ENCODE measurements at places on chromosomes 6 and 20.
A peak's percentile ranks its signal among the peaks of the same experiment; 100 is the strongest.

DNA sequence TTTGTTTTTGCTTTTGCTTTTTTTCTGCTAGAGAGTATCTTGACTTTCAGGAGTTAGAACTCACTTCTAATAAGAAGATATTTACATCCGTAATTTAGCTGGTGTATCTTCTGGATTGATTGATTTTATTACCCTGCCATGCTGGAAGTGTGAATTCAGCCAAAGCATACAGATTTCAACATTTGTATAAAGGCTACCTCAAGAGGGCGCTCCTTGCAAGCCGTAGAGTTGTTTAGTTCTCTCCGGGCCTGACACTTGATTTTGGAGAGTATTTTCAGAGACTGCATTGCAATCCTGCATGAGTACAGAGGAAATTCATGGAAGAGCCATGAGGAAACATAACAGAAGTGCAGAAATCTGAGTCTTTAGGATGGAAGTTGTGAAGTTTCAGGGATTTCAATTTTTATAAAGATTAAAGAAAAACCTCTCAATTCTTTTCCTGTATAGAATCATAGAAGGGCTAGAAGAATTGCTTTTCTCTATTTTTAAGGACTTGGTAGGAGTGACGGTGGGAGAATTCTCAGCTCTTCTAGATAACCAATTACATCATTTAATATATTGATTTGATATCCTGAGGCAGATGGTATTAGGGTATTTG lies 66.7 kb upstream of the TIAM2 start:
- DNase-seq, result peak; percentile 66

DNA sequence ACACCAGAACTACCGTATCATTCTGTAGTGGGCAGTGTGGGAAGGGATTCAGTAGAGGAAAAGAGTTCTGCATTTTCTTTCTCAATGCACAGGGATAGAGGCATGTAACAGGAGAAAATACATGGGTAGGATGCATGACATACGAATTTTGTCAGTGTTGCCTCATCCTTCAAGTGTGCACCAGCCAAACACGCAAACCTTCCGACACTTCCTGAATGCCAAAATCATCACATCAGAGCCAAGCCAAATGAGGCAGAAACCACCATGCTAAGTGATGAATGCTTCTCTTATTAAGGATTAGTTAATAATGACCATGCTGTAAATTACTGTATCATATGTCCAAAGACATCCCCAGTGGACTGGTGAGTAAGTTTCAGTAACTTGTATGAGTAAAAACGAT lies 27.3 kb downstream of the RAMACL start:
- no peak for DNase-seq

DNA sequence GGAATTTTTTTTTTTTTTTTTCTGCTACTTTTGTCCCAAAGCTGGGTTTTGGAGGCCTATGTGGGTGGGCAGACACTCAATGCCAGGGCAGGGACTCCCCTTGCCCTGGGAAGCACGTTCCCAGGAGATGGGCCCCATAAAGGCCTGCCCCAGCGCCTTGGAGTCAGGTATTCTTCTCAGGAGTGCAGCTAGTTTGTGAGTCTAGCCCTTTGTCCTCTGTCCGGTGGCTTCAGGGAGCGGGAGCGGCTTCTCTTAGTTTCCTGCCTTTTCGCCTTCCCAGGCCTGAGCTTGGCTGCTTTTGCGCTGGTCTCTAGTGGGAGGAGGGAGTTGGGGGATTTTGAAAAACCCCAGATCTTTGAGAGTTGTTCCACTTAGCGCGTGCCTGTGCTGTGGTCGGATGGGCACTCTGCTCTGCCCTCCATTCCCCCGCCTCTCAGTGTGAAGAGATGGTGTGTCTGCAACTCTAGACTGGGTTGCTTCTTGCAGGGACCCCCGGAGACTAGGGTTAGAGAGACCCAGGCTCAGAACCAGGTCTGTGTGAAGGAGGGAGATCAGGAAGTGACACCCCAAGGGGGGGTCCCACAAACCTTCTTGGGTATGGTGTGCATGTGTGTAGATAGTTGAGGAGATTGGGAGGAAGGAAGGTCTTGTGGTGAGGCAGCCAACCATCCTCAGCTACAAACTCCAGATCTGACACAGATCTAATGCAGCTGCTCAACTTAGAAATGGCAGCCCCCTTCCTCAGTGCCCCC lies 1.3 kb downstream of the PLCG1 start:
- no peak for DNase-seq

GRCh38 chr6:113645576-113645970 lies 211.6 kb upstream of the MARCKS start:
- DNase-seq, result no peak

DNA sequence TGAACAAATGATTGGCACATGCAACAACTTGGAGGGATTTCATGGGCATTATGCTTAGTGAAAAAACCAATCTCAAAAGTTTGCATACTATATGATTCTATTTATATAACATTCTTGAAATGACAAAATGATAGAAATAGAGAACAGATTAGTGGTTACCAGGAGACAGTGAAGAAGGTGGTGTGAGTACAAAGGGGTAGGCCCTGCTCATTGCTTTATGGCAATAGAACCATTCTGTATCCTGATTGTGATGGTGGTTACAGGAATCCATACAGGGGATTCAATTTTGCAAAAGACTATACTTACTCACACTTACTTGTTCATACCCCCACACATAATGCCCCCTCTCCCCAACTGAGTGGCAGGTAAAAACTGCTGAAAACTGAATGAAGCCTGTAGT lies 30.2 kb upstream of the LAMA4 start:
- no peak for DNase-seq

DNA sequence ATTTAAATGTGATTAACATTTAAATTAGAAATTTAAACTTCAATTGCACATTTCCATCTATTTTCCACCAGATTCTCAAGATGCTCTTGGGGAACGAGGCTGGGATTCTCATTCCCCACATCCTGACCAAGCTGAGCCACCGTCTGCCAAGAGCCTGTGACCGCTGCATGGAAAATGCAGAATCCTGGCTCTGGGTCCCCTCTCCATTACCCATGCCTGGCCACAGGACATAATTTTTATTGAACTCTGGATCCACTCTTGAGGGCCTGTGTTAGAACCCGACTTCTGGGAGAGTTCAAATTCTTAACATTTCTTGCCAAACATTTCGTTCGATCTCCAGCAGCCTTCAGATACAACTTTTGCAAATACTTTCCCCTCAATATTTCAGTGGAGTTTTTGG lies 201.6 kb upstream of the SNX9 start:
- no peak for DNase-seq

- DNase-seq, result no peak
These were observed 703.4 kb downstream of the EPM2A start for GRCh38 chr6:145031962-145032361.

DNA sequence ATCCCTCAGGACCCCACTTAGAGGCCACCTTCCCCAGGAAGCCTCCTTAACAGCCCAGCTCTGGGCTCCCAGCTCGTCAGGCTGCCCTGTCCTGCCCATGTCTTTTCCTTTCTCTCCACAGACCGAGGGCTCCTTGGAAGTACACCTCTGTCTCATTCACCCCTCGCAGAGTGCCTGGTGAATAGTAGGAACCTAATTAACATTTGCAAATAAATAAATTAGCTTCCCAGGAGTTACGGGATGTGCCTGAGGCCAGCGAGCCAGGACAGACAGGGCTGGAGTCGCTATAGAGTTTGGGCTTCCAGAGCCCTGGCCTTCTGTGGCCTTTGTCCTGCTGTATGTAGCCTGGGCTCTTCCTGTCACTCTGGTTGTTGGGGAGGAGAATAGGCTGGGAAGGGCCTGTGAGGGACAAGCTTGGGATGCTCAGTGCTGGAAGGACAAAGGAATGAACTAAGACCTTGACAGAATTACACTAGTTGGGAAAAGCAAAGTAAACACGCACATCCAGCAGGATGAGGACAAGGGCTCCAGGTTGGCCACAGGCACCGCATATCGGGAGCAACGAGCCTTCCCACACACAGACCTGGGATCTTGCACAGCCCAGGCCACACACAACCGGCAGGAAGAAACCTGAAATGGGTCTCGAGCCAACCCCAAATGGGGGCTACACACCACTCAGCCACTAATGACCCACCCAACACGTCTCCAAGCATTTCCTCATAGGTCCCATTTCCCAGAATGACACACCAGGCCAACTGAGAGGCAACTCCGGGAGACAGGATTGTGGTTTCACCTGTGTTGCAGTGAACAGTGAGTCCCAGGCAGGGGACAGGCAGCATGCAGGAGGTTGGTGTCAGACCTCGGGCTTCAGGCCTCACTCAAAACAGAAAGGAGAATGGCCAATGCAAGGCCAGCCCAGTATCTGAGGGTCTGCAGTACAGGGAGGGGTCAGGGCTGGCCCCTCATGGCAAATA lies 9.7 kb downstream of the MAP1LC3A start:
- no peak for DNase-seq

GRCh38 chr6:72755752-72756151 lies 133.9 kb downstream of the KCNQ5 start:
- DNase-seq, result no peak

GRCh38 chr6:22184371-22184770 lies 112.5 kb downstream of the PRL start:
- DNase-seq, result no peak

DNA sequence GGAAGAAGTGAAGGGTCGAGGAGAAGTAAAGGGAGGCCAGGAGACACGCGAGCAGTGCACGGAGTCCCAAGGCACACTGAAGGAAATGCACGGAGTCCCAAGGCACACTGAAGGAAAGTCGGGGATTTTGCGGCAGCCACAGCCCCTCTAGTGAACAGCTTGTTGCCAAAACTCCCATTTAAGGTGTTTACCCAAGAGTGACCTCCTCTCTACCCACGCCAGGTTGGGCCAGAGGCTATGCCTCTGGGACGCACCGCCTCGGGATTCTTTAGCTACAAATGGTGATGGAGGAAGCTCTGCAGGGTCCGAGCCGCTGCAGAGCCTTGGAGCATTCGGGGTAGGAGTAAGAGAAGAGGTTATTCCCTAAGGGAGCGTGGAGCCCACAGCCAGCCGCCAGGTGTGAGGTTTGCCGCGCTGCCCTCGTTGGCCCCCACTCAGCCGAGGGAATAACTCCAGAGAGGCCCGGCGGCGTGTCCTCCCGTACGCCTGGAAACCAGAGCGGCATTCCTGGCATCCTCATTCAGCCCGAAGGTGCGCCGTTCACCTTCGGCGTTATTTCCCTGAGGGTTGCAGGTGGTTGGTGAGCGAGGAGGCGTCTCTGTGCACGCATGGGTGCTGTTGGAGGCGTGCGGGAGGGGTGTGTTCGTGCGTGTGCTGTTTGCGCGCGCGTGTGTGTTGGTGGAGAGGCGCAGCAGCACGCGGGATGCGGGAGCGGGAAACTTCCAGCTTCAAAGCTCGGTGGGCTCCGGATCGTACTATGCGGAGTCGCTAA lies 3.4 kb upstream of the MAFB start:
- DNase-seq, result no peak

- no peak for DNase-seq
These were observed 11.9 kb downstream of the XKR7 start for GRCh38 chr20:31979713-31980426.

GRCh38 chr6:149560736-149561135 lies 5.4 kb upstream of the GINM1 start:
- no peak for DNase-seq

GRCh38 chr6:33189164-33189563 lies 3.1 kb downstream of the COL11A2 start:
- no peak for DNase-seq

DNA sequence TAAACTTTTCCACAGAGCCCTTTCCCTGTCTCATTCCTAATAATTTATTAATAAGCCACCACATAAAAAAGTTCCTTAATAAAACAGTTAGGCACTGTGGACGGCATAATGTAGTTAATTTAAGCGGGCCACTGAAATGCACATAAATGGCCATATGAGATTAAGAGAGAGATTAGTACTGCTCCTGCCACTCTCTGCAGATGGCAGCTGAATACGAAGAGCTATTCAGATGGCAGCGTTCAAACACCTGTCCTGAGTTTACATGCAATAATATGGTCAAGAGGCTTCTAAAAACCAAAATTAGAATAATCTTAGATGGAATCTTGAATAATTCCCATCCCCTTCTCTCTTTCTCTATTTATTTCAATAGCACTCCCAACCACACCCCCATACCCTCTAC lies 461.8 kb downstream of the PKHD1 start:
- no peak for DNase-seq

DNA sequence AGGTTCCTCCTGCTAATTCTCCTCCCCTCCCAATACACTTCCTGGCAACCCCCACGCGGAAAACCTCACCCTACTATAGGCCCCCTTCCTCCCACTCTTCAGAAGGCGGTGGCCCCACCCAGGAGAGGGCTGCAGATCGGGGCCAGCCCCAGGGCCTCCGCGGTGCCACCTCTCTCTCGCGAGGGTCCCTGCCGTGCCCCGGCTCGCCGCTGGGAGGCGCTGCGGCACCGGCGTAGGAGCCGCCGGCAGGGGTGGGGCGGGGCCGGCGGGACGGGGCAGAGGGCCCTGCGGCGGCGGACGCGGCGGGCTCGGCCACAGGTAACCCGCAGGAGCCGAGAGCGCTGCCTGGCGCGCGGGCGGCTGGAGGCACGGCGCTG lies at the start of gene ANKRD6:
ANKRD6 (plus strand) TSS at position 278 of the 377 bp plus-strand sequence. CDS start 133,825 bp downstream, outside the sequence.
- peak; percentile 67 for DNase-seq

DNA sequence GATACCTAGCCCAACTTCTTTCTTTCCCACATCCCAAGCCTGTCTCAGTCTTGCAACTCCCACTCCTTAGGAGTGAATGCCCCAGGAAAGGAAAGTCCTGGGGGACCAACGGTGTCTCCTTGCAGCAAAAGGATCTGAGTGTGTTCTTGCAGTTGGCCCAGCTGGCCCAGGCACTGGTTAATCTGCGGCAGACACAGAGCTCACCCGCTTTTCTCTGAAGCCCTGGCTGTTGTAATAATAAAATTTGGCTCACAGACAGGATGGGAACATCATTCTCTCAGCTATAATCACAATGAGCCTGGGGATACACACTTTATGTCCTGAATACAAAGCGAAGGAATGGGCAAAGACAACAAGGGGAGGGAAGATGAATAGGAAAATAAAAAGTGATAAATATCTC lies 287.0 kb upstream of the PRND start:
- no peak for DNase-seq

DNA sequence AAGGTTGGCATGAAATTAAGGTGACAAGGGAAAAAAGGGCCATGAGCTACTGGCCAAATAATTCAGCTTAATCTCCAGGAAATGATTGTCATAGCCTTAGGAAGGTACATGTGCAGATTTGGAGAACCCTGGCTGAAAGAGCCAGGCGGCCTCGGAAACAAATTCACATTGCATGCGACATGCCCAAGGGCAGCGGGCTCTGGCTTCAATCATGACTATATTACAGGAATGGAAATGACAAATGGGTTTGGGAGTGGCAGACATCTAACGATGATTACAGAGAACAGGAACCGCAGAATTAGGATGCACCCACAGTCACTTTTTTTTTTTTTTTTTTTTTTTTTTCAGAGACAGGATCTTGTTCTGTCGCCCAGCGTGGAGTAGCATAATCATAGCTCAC lies 112.4 kb upstream of the SALL4 start:
- no peak for DNase-seq

Measured in right atrium auricular region (tissue), 2 donors.